ENCODE measurements at places on chromosomes 5 and 9.
A peak's percentile ranks its signal among the peaks of the same experiment; 100 is the strongest.

- peak; percentile 60 for DNase-seq
Measured at GRCh38 chr5:149228618-149229297, 42.9 kb upstream of the AFAP1L1 start.

DNA sequence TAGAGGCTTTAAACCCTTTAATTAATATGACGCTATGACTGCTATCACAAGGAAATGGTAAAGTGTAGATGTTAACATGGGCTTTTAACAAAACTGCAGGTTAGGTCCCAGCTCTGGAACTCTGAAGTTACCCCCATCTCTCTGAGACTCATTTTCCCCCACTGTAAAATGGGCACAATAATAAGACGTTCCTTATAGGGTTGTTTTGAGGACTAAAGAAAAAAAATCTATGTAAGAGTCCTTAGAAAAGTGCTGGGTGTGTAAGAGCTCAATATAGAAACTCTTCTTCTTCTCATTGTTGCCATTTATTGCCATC lies 45.8 kb upstream of the STK32A start:
- no peak for DNase-seq

DNA sequence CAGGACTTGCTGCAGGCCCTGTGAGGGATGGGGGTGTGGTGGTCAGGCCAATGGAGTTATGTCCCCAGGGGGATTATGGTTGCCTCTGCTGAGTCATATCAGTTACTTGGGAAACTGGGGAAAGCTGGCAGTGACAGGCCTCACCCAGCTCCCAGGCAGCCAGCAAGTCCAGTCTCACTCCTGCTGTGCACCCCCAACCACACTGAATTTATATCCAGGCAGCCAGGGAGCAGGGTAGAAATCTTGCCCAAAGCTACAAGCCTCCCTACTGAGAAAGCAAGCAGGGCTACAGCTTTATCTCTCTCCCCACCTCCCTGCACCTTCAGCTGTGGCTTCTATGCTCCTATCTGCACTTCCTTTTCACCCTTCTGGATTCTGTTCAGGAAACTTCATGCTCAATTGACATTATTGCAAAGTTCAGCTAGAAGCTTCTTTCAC lies 2076.0 kb upstream of the CDH9 start:
- no peak for DNase-seq

DNA sequence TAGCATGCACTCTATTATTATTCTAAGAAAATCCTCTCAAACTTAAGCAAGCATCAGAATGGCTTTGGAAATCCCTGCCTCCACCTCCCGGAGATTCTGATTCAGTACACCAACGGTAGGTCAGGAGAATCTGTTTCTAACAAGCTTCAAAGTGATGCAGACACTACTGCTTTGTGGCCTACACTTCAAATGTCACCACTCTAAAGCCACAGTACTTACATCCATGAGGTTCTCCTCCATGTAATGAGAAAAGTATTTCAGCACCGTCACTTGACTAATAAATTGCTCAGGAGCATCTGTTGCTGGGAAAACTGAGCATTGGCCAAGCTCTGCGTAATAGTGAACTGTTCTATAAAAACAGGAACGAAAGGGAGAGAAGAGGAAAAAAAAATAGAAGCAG lies 4.8 kb downstream of the PLK2 start:
- no peak for DNase-seq

Measured in NCI-H1694 (cell line).